ENCODE measurements at places on chromosomes 4 and X.

GRCh38 chrX:153888344-153888743, 2.4 kb upstream of the L1CAM start:
- DNase-seq, result no peak

GRCh38 chrX:132532913-132533312, 44.1 kb upstream of the MBNL3 start:
- DNase-seq, result no peak

- no peak for DNase-seq
Measured at GRCh38 chr4:27293831-27294230, 433.2 kb downstream of the STIM2 start.

DNA sequence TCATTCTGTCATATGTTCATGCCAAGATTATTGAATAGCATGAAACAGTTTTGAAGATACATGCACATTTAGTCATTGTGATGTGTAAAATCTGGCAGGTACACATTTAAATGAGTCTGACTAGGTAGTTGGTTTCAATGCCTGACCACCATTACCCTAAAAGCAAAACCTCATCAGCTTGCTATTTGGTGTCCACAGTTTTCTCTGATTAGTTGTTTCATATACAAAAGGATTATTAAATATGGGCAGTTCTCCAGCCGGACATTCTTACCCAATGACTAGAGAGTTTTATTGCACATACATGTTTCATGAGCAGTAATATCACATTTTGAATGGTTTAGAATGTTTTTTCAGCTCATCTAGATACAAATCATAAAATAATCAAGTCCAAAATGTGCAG, 23.7 kb downstream of the DCHS2 start:
- DNase-seq, result no peak

GRCh38 chr4:87316961-87317360, 5.7 kb downstream of the HSD17B13 start:
- no peak for DNase-seq

GRCh38 chr4:107044170-107044569, 8.1 kb upstream of the DKK2 start:
- DNase-seq, result no peak

GRCh38 chrX:153412746-153413720, 1.8 kb downstream of the ZFP92 start:
- no peak for DNase-seq

GRCh38 chrX:86023811-86024210, 23.5 kb downstream of the CHM start:
- DNase-seq, result no peak

GRCh38 chrX:134633394-134633793, 24.9 kb downstream of the PLAC1 start:
- DNase-seq, result no peak

GRCh38 chr4:108170631-108171338, 2.1 kb upstream of the LEF1 start:
- no peak for DNase-seq

GRCh38 chr4:89995006-89995405, 100.4 kb downstream of the MMRN1 start:
- no peak for DNase-seq

GRCh38 chrX:65589304-65589703, 54.7 kb upstream of the LAS1L start:
- no peak for DNase-seq

DNA sequence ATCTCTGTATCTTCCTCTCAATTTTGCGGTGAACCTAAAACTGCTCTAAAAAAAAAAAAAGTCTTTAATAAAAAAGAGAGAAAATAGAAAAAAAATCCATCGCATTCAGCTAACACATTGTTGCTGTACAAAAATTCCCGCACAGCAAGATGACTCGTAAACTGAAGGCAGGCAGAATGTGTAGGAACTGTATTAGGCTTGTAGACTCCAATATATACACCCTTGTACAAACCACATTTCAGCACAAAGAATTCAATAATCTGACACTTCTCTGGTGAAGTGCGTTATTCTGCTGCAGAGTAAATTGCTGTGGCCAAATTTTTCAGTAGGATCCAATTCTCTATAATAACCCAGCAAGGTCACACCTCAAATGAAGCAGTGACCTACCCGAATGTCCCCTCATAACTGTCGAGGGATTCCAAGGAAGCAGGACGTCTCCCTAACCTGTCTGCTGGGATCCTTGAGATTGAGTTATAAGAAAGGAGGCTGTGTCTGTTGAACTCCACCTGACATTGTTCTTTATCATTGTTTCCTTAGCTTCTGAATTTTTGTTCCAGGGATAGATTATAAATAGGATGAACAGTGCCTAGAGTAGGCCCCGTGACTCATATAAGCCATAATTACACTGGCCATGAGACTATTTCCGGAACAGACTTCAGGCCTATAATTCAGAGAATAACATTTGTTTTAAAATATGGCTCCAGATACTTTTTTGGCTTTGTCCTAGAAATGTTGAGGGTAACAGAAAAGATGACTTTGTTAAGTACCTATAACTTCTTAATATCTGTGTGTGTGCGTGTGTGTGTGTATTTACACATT, 348.3 kb downstream of the PCDH7 start:
- no peak for DNase-seq

GRCh38 chr4:47646372-47646771, 161.3 kb downstream of the ATP10D start:
- no peak for DNase-seq

DNA sequence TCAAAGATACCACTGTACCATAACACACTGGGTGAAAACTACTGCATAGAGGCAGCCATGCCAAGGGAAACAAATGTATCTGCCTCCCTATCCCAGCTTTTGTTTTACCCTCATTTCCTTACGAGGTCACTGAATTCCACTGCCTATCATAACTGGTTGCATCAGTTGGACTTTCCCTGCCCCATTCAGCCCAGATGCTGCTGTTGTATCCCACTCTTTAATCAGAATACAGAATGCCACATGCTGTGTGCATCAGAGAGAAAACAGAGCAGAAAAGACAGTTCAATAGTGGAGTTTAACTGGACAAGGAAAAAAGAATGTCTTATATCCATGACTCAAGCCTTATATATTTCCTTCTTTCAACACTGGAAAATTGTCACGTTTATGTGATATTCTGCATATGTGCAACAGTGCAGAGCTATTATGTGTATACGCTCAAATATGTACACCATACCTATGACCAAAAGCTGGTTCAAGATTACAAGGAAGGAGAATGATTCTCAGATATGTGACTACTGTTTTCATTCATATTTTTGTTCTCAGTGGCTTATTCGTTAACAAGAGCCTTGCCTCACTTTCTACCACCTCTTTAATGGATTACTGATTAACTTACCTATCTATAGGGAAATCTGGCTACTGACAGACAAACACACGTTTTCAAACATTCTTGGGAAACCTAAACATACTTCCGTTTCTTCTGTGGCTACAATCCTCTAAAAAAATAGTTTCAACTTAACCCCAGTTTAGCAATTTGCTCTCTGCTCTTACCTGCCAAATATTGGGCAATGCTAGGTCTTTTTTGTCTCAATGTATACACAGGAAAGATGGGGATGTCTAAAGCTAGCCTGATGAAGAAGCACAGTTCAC, 378.9 kb downstream of the SMARCA1 start:
- DNase-seq, result no peak

GRCh38 chrX:110041980-110042379, 39.1 kb downstream of the TMEM164 start:
- DNase-seq, result no peak

- DNase-seq, result no peak
Measured at GRCh38 chr4:122423246-122423645, 33.3 kb downstream of the IL2 start.

DNA sequence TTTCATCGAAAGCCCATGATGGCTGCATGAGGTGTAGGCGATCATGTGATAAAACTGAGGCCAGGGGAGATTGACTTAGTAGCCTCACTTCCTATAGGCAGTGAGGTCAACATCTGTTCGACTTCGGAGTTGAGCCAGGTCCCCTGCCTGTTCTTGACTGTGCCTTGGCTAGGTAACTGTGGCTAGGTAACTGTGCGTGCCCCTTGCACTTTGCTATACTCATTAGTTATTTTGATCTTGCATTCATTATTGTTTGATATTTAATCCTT, 55.0 kb downstream of the CLDN34 start:
- DNase-seq, result no peak

DNA sequence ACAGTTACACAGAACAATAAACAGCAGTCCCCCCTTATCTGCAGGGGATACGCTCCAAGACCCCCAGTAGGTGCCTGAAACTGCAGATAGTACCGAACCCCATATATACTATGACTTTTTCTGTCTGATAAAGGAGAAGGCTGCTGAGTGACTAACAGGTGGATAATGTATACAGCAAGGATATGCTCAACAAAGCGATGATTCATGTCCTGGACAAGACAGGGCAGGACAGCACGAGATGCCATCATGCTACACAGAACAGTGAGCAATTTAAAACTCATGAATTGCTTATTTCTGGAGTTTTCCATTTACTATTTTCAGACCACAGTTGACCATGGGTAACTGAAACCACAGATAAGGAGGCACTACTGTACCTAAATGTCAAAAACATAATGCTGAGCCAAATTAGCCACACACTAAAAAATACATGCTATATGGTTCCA, 76.1 kb downstream of the MANBA start:
- DNase-seq, result no peak

DNA sequence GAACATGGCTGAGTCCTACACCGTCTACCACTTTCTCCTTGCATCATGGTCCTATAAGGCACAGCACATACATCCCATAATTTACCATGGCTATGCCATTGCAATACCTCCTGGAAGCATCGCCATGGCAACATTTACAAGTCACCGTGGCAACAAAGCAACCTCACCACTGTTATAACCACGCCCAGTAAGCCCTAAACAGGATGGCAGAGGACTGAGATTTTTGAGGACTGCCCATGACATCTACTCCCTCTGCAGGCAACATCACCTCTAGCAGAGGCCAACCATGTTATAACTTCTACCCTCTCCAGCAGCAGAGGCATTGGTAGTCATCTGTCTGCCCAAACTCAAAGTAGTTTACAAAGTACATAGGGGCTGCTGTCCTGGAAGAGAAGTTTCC, 29.7 kb downstream of the BCOR start:
- DNase-seq, result no peak

GRCh38 chrX:49019599-49020249, 17.7 kb upstream of the GRIPAP1 start:
- no peak for DNase-seq

GRCh38 chrX:117808426-117808825, 308.2 kb downstream of the KLHL13 start:
- no peak for DNase-seq

- DNase-seq, result no peak
Measured at GRCh38 chr4:183860731-183861130, 44.4 kb upstream of the STOX2 start.

DNA sequence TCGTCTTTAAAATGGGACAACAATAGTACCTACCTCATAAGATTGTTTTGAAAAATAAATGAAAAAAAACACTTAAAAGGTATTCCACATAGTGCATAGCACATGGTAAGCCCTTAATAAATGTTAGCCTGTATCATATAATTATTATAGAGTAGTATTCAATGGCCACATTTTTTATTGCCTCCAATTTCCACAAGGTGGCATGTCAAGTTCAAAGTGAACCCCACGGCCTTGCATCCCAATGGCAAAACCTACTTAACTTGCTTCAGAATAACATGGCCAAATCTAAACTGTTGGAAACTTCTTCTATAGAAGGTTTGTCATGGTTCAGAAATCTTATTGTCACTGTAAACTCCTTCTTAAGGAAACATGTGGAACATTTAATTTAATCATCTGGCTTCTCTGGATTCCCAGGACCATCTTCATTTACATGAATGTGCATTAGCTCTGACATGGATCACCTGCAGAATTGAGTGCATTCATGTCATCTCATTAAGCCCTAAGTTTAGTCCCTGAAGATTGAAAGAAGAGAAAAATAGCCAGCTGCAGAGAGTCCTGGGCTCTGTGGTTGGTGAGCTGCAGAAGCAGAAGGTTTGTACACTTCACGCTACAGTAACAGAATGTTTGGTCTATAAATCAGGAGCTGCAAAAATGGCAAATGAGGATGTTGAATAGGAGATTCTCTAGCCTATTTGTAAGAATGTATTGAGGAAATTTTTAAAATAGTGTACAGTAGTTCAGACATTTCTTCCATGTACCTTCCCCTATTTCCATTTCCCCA, 61.0 kb downstream of the ANXA3 start:
- no peak for DNase-seq

GRCh38 chrX:22742174-22742573, 257.6 kb upstream of the DDX53 start:
- no peak for DNase-seq

- no peak for DNase-seq
Measured at GRCh38 chr4:3223346-3223745, 25.6 kb upstream of the MSANTD1 start.

DNA sequence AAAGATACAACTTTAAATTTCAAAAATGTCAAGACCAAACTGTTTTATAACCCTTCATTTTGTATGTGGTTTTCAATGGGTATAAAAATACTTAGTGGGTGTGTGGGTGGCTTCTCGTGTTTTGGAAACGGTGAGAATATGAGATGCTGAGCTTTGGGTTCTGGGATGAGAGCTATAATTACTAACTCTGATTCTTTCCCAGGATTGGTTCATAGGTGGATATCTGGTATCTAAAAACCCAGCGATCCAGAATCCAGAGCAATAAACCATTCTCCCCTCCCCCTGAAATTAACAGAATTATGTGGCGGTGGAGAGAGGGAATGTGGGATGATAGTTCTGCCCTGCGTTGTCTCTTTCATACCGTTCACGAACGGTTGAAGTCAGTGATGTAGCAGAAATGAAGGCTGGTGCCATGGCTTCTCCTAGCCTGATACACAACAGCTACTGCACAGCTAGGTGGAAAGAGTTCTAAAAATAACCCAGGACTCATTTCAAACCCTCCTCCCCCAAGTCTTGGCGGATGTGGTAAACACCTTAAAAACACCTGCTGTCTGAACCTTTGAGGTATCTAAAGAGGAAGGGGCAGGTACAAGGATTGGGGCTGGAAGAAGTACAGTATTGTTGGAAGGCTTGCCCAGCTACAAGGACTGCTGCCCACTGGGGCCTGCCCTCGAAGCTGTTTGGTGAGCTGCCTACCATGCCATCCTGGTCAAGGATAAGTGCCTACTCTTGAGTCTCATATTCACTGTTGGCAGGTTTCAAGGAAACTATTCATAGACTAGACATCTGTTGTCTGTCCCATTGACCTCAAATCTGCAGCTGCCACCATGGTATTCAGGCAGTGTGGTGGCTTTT, 44.5 kb downstream of the SEPTIN11 start:
- no peak for DNase-seq

- no peak for DNase-seq
Measured at GRCh38 chr4:81215931-81216330, 909 bp upstream of the PRKG2 start.

DNA sequence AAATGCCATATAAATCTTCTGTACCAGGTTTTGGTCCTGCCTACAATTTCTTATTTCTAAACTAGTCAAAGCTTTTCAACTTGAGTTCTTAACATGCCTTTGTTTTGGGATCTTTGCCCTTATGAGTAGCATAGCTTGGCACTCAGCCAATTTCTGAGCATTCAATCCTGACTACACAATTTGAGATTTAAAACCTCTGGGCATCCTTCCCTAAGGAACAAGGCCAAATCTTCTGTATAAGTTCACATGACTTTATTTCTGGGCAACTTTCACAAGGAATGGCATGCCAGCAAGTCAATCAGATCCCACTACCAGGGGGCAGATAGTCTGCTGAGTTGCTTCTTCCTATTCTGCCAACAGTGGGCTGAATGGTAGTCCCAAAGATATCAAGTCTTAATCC, 254.2 kb downstream of the ADAMTS3 start:
- DNase-seq, result no peak

- no peak for DNase-seq
Measured at GRCh38 chr4:52244848-52245247, 193.7 kb downstream of the SPATA18 start.

- no peak for DNase-seq
Measured at GRCh38 chr4:147288512-147288911, 192.4 kb upstream of the EDNRA start.

Data from right atrium auricular region (tissue), 2 donors.